Caco-2 (cell line): ENCODE measurements at places on chromosomes 7 and 10. TPM values are rescaled to one million over a fixed set of nuclear protein-coding genes. Genes with fewer than 3 reads are reported as not detected.

The PALD1 gene
- 8.9 and 10.3 TPM in 2 replicates for total RNA-seq

The NYAP1 gene
- total RNA-seq = 1.3 and 1.7 TPM in 2 replicates

GRCh38 chr7:139897422-139898090 is 68.5 kb downstream of the TBXAS1 start:
- no peak overlapping the region for H3K27ac ChIP-seq
- peak; percentile 9 for DNase-seq
- no peaks in the 10 kb centered on the region for H3K4me1 ChIP-seq
- no peaks in the 10 kb centered on the region for H3K36me3 ChIP-seq
- H3K4me3 ChIP-seq = no peak overlapping the region

DNA sequence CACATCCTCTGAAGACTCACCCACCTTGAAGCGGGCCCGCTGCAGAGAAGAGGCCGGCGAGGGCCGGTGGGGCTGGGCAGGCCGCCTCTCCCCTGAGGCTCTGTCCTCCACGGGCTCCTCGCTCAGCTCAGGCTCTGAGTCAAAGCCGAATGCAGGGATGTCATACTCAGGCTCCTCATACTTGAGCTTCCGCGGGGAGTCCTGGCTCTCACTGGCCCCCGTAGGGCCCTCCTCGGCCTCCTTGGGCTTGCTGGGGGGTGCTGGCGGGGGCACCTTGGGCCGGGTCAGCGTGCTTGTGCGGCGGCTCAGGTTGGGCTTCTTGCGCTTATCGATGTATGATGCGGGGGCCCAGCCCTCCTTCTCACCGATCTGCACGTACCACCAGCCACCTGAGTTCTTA is 109.9 kb downstream of the NEURL1 start:
- DNase-seq = no peak
- no peak overlapping the region for H3K4me3 ChIP-seq
- no peaks in the 10 kb centered on the region for H3K27me3 ChIP-seq
- no peaks in the 10 kb centered on the region for H3K4me1 ChIP-seq
- no peaks in the 10 kb centered on the region; the same call in 1 of the 2 replicates for H3K36me3 ChIP-seq
